ENCODE measurements at places on chromosomes 16 and 17.
A peak's percentile ranks its signal among the peaks of the same experiment; 100 is the strongest.

DNA sequence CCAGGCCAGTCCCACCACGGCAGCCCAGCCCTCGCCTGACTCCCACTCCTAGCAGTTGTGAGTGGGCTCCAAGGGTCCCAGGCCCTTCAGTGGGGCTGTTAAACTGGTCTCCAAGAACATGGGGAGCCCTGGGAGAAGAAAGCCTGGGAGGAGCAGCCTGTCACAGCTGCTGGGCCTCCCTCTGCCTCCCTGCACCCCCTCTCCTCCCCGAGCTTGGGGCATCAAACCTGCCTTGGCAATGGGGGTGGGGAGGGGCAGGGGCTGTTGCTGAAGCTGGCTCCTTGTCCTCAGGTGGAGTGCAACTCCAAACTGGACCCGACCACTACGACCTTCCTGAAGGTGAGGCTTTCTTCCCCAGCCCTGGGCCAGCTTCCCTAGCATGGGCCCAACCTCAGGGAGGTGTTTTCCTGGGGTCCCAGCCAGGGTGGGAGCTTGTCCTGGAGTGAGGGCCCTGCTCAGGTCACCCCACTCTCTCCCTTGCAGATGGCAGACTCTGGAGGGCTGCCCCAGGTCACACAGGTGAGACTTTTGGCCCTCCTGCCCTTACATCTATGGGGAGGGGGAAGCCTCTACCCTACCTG lies 6.6 kb upstream of the SETD6 start:
- H3K36me3 ChIP-seq = peaks cover 35% of the 10 kb centered on the region
- no peak overlapping the region for H3K27ac ChIP-seq
- H3K4me1 ChIP-seq = no peaks in the 10 kb centered on the region
- DNase-seq = no peak
- no peaks in the 10 kb centered on the region for H3K27me3 ChIP-seq

DNA sequence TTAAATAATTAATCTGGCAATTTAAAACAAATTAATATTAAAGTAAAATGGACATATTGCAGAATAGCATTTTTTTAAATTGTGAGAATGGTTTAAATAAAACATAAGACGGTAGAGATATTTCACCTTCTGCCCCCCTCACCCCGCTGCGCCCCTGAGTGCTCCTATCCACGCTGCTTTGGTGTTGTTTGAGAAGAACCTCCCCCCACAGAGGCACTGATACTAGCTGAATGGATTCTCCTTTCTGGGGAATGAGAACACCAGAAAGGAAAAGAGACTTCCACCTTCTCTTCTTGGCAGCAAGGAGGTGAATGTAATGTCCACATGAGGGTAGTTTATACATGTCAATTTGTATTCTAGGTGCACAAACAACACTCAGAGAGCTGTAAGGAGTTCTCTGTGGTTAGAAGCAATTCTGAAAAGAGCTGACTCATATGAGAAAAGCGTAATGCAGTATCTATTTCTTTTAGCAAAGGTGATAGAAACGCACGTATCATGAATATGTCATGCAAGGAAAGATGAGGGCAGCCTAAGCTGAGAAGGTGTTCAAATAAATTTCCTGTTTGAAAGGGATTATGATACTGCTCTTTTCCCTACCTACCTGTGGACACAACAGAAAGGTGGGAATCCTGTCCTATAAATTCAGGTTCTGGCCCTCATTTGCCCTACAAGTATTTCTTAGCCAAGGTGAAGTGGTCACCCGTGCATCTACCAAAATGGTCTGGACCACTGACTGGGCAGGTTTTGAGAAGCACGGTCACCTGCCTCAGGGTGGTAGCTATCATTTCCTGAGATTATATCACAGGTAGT lies 126.9 kb downstream of the PARN start:
- peak overlapping the region; percentile 88 for H3K27ac ChIP-seq
- no peaks in the 10 kb centered on the region for H3K27me3 ChIP-seq
- H3K4me1 ChIP-seq = peaks cover 28% of the 10 kb centered on the region
- H3K36me3 ChIP-seq = no peaks in the 10 kb centered on the region
- H3K4me3 ChIP-seq = no peak overlapping the region

GRCh38 chr17:50127697-50128361 lies 2.1 kb downstream of the SAMD14 start:
- no peak for DNase-seq
- H3K27ac ChIP-seq = no peak overlapping the region
- H3K36me3 ChIP-seq = no peaks in the 10 kb centered on the region
- no peak overlapping the region for H3K4me3 ChIP-seq
- H3K4me1 ChIP-seq = peaks cover 16% of the 10 kb centered on the region
- H3K27me3 ChIP-seq = peaks cover 41% of the 10 kb centered on the region

- H3K36me3 ChIP-seq = no peaks in the 10 kb centered on the region
- no peaks in the 10 kb centered on the region for H3K27me3 ChIP-seq
- H3K4me3 ChIP-seq = no peak overlapping the region
- H3K4me1 ChIP-seq = no peaks in the 10 kb centered on the region
Measured at GRCh38 chr17:13940858-13941665, 128.2 kb upstream of the COX10 start.

DNA sequence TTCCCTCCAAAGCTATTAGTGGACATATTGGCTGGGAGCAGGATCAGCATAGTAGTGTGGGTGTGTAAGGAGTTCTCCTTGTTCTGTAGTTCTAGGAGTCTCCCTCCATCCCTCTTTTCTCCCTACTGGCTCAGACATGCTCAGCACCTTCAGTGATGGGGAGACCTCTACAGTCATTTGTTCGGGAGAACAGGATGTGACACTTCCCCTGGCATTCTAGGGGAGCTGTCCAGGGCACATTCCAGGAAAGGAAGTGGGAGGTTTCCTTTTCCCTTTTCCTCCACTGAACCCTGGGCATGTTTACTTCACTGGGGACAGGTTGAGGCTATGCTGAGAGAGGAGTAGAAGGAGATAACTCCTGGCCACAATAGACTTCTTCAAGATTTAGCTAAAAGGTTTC lies 86.5 kb downstream of the MYH13 start:
- H3K27ac ChIP-seq = no peak overlapping the region
- no peak overlapping the region for H3K4me3 ChIP-seq
- peaks cover 16% of the 10 kb centered on the region for H3K27me3 ChIP-seq
- no peaks in the 10 kb centered on the region for H3K4me1 ChIP-seq
- no peak for DNase-seq
- H3K36me3 ChIP-seq = no peaks in the 10 kb centered on the region

DNA sequence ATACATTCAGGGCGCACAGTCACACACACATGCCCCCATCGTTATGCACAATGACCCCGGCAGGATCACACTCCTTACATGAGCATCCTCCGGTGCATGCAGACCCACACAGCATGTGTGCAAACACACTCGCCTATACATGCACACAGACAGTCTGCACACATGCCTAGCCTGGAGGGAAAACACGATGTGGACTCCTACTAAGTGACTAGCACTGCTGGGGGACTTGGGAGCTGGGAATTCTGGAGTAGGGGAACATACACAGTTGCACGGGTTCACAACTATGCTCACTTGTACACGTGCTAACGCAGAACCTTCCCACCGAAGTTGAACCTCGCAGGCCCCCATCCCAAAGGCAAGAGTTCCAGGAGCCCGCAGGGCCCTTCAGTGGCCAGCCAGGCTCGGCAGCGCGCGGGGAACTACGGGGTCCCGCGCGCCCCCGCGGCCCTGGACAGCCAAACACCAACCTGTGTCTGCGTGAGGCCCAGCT lies 2.0 kb downstream of the DLX3 start:
- no peak overlapping the region for H3K27ac ChIP-seq
- peak overlapping the region; percentile 33 for H3K4me3 ChIP-seq
- H3K36me3 ChIP-seq = no peaks in the 10 kb centered on the region

GRCh38 chr17:11241611-11242226 lies 706 bp downstream of the SHISA6 start:
- DNase-seq = no peak
- no peaks in the 10 kb centered on the region for H3K27me3 ChIP-seq
- no peak overlapping the region for H3K27ac ChIP-seq
- no peaks in the 10 kb centered on the region for H3K36me3 ChIP-seq
- peak overlapping the region; percentile 25 for H3K4me3 ChIP-seq

GRCh38 chr17:75854881-75855309 lies 240 bp downstream of the WBP2 start:
- DNase-seq = no peak
- H3K27ac ChIP-seq = peak overlapping the region; percentile 99

GRCh38 chr16:2529061-2529931 lies 1.9 kb downstream of the CEMP1 start:
- no peak overlapping the region for H3K4me3 ChIP-seq
- DNase-seq = no peak
- H3K36me3 ChIP-seq = peaks cover 22% of the 10 kb centered on the region
- H3K27ac ChIP-seq = no peak overlapping the region

GRCh38 chr16:25925421-25925820 lies 233.7 kb downstream of the HS3ST4 start:
- H3K4me3 ChIP-seq = no peak overlapping the region
- no peaks in the 10 kb centered on the region for H3K27me3 ChIP-seq
- no peak overlapping the region for H3K27ac ChIP-seq
- H3K4me1 ChIP-seq = no peaks in the 10 kb centered on the region

DNA sequence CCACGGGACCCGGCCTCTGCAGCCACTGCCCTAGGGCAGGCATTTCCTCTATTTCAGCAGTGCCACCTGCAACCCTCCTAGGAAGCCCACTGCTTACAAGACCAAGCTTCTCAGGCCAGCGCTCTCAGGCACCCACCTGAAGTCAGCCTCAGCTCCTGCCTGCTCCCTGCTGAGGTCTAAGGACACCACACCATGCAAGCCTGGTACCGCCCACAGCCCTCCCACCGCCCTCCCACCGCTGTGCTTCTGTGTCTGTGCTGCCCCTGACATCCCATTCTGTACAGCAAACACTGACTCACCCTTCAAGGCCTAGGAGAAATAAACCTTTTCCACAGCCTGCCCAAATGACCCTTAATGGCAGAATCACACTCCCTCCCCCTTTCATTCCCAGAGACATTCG lies 6.3 kb downstream of the CLUH start:
- no peak overlapping the region for H3K4me3 ChIP-seq
- DNase-seq = no peak
- no peak overlapping the region for H3K27ac ChIP-seq
- peaks cover 34% of the 10 kb centered on the region for H3K4me1 ChIP-seq

DNA sequence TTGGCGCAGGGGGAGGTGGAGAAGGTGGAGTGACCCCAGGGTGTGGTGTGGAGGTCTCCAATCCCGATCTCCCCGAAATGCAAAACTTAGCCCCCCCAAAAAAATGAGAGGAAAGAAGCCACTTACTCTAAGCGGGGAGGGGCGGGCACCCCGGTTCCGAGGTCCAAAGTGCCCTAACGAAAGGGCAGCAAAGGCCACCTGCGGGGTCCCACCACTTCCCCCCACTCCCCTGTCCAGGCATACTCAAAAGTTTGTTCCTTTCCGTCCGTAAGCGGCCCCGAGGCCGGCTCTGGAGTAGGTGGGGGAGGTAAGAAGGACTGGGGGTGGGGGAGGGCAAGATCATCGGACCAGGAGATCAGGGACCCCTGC lies 1.1 kb downstream of the TOX3 start:
- no peak for DNase-seq
- peaks cover 12% of the 10 kb centered on the region for H3K4me1 ChIP-seq
- peak overlapping the region; percentile 11 for H3K27ac ChIP-seq
- no peaks in the 10 kb centered on the region for H3K36me3 ChIP-seq

DNA sequence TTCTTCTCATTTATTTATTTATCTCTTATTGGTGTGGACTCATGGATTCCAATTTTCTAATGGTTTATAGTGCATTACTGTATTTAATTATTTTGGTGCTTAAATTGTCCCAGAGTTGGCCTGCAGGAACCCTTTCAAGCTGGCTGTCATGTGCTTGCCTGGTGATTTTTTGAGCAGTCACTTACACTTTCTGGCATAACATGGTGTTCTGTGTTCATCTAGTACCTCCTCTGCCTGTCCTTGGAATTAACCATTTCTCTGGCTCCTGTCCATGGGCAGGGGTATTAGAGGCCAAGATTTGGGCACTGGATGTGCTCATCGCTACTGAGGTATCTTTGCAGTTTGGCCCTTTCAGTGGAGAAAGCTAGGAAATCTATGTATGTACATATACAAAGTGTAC lies 67.0 kb downstream of the CLEC16A start:
- peaks cover 33% of the 10 kb centered on the region for H3K36me3 ChIP-seq
- no peak overlapping the region for H3K4me3 ChIP-seq
- no peaks in the 10 kb centered on the region for H3K4me1 ChIP-seq
- H3K27me3 ChIP-seq = no peaks in the 10 kb centered on the region
- no peak for DNase-seq
- no peak overlapping the region for H3K27ac ChIP-seq

- H3K36me3 ChIP-seq = no peaks in the 10 kb centered on the region
- H3K4me1 ChIP-seq = peaks cover 8% of the 10 kb centered on the region
- no peak overlapping the region for H3K27ac ChIP-seq
- no peak for DNase-seq
- H3K4me3 ChIP-seq = no peak overlapping the region
- no peaks in the 10 kb centered on the region for H3K27me3 ChIP-seq
Measured at GRCh38 chr16:9007177-9007794, 43.6 kb upstream of the USP7 start.

DNA sequence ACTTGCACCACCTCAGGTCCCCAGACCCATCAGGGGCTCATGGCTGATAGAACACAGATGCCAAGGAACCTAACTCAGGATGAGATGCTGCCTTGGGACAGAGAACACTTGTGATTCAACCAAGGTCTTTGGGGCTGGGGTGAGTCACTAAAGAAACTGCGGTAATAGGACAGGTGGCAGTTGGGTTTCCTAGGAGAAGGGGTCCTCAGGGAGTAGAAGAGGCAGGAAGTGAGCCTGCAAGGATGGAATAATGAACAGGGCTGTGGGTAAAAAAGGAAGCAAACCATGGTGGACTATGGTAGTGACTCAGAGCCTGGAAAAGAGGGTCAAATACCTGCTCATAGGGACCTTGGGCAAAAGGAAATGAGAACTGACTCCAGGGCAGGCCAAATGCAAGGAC lies 6.5 kb upstream of the PNPO start:
- no peaks in the 10 kb centered on the region for H3K36me3 ChIP-seq
- no peaks in the 10 kb centered on the region for H3K4me1 ChIP-seq
- no peak overlapping the region for H3K4me3 ChIP-seq
- H3K27me3 ChIP-seq = no peaks in the 10 kb centered on the region
- H3K27ac ChIP-seq = no peak overlapping the region

DNA sequence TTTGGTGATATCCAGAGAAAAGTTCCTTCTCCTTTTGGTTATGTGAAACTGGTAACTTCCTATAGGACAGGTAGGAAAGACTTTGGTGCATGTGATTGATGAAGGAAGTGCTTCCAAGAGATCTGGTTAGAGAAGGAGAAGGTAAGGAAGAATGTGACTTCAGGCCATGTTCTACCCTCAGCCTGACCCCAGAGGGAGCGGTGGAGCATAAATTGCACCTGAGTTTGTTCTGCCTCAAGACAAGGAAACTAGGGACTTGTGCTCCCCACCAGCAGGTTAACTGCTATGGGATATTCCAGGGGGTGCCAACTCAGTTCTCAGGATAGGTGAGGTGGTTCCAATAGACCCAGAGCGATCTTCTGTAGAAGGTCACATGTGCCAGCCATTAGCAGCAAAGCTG lies 299.3 kb upstream of the XYLT1 start:
- peaks cover 11% of the 10 kb centered on the region for H3K27me3 ChIP-seq
- no peaks in the 10 kb centered on the region for H3K4me1 ChIP-seq
- no peak overlapping the region for H3K27ac ChIP-seq
- no peak for DNase-seq
- H3K4me3 ChIP-seq = no peak overlapping the region

- H3K27me3 ChIP-seq = no peaks in the 10 kb centered on the region
- no peak for DNase-seq
- H3K27ac ChIP-seq = no peak overlapping the region
Measured at GRCh38 chr17:63042256-63042812, 76.3 kb downstream of the TANC2 start.
